Kidney epithelial cell (primary cell): ENCODE measurements at places on chromosomes 2 and 18.

DNA sequence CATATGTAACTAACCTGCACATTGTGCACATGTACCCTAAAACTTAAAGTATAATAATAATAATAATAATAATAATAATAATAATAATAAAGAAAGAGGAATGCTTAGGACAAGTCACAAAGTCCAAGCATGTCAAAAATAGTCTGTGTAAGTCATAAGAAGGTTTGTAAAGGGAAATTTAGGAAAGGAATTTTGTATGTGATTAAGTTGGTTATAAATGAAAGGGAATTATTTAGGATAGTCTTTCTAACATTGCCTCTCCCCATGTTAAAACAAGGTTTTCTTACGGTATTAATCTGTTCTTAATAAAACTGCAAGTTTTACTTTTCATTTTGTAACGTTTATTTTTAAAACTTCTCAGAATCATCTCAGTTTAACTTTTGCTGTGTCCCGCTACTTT is 62.8 kb downstream of the SESTD1 start:
- no peak for DNase-seq

- no peak for DNase-seq
These were observed 275.5 kb downstream of the SS18 start for GRCh38 chr18:25814841-25815458.

DNA sequence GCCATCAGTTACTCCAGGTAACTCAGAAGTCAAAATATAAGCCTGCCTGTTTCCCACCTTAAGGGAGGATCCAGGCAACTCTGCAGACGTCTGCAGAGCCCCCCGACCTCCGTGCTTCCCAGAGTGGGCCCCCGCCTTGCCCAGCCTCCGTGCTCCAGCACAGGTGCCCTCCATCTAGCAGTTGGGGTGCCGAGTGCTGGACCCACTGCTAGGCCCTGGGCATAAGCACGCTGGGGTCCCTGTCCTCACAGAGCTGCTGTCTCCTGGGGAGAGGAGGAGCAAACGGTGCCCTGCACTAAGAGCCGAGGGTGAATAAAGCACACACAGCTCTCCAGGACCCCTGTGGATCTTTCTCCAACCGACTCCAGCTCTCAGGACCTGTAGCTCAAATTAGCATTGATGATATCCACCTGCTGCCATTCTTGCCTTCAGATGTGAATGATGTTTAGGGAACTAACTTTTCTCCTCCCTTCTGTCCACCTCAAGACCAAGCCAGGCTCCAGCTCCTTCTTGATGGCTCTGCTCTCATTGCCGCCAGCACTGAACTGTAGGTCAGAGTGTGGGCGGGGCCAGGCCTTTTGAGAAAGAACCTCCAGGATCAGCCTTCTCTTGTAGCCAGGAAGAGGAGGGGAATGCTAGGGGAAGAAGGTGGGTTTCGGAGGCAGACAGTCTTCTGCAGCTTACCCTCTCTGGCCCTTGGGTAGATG is 121.2 kb downstream of the SMAD7 start:
- DNase-seq = no peak

DNA sequence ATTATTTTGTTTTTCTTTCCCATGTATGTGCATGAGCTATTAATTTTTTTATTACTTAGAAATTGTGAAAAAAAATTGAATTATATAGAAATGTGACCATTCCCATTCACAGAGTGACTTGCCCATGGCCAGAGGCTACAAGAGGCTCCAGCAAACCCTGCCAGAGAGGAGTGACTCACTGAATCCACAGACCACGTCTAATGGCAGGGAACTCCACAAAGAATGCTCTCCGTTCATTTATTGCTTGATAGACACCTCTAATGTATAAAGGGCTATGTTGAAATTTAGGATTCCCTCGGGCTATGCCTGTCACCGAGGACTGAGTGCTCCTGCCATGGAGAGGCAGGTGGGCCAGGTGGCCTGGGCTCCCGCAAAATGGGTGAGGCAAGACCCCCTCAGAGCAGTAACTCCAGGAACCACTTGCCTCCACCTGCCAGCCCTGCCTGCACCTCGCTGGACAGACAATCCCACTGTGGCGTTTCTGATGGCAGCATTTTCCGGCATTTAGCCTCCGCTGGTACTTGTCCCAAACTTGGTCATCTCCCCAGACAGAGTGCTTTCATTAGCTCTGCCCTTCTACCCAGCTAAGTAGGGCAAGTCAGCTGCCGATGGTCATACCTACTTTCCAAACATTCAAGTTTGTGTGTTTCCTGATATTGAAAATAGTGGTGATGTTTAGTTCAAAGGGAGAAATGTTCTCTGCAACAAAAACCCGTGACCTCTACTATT is 200.3 kb downstream of the PRKCE start:
- peak; percentile 45 for DNase-seq

GRCh38 chr18:74377776-74378175 is 62.1 kb downstream of the C18orf63 start:
- no peak for DNase-seq

- DNase-seq = no peak
These were observed 13.5 kb upstream of the EPAS1 start for GRCh38 chr2:46283693-46284092.

DNA sequence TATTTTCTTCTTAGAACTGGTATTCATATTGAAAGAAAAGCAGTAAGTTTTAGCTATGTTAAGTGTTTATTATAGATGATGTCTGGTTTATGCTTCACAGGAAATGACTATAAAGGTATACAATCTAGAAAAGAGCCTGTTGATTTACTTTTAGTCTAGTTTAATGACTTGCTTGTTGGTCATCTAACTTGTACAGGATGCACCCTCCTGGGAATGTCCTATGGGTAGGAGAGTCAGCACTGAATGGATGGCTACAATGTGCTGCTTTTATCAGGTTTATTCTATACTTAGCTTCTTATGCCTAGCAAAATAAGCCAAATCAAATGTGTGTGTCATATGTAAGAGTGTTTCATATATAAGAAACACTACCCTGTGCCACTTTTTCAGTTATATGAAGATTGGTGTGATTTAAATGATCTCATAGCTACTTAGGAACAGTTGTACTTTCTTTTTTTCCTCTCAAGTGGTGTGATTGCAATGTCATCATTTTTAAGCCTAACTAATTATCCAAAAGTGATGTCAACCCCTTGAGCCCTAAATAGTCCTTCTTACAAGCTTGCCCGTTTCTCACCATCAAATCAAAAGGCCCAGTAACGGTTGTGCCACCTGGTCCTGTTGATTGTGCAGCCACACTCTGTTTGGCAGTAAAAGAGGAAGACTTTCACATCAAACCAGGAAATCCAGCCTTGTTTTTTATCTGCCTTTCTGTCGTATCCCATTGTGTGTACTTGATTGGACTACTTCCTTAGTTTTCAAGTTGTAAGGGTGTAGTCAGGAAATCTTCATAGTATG is 176.0 kb downstream of the DIS3L2 start:
- no peak for DNase-seq

GRCh38 chr2:74146929-74147726 is 584 bp downstream of the BOLA3 start:
- no peak for DNase-seq

- no peak for DNase-seq
These were observed 29.0 kb downstream of the SLC1A4 start for GRCh38 chr2:65018141-65018582.

GRCh38 chr2:85811180-85812093 is 57.6 kb downstream of the ATOH8 start:
- no peak for DNase-seq

DNA sequence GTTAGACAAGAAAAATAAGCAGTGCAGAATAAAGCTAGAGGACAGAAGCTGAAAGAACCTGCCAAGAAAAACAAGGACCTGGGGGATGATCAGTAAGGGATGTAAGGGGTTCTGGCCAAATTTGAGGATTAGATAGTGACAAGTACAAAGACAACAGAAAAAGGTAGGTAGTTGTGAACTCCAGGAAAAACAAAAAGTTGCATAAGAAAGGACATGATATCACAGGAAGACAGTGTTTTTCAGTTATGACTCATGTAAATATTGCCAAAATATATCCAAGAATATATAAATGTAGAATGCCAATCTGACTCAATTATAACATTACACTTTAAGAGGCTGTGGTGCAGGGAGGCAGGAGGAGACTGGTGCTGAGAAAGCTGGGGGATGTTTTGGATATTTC is 209.8 kb upstream of the SH3BP4 start:
- DNase-seq = no peak

GRCh38 chr2:61165946-61166345 is 4.0 kb downstream of the C2orf74 start:
- DNase-seq = no peak

DNA sequence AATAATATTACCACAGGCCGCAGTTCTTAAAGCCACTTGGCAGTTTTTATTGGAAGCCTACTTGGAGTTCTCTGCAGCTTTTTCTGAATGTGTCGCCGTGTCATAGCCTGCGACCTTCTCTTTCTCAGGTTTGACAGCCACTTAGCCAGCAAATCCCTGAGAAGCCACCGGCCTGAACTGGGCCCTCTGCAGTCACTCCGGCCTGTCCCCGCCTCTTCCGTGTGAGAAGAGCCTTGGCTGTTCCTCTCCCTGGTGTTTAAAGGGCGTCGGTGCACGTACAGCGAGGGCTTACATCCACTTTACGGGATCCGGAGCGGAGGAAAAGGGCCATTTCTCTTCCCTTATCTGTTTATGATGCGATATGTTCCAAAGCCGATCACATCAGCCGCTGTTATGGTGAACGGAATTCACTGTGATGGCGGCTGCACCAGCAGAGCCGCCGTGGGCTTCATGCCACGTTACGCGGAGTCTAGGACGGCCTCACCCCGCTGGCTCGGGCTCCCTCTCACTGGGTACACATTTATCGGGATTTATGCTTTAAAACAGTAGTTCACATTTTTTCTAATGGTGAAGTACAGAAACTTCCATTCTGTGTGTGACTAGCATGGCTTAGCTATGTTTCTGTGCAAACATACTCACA is 66.8 kb downstream of the GBX2 start:
- no peak for DNase-seq

GRCh38 chr2:203586206-203586605 is 51.1 kb upstream of the RAPH1 start:
- DNase-seq = no peak

- DNase-seq = no peak
These were observed 54.5 kb downstream of the COL6A3 start for GRCh38 chr2:237359518-237359840.

DNA sequence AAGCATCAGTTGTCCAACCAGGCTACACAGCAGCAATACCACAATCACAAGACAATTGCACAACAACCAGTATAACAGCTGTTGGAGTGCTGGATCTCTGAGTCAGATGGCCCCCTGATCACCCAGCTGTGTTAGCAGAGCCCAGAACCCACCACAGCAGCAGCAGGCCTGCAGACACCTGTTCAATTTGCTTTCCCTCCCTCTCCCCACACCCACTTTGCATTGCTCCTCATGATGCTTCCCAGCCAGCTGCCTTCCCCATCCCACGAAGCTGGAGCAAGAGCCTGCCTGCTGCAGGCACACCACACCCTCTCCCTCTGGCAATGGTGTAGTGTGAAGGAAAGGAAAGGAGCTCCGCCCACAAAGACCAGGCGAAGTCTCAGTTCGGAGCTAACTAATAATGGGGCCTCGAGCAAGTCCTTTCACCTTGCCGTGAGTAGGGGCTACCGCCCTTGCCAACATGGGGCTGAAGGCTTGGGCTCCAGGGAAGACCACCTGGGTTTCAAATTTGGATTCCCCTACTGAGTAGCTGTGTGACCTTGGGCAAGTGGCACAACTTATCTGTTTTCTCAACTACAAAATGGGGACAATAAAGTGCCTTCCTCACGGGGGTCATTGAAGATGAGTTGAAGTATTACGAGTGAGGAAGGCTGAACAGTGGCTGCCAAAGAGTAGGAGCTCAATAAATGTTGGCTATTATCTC is 19.4 kb upstream of the ZBTB7C start:
- no peak for DNase-seq

DNA sequence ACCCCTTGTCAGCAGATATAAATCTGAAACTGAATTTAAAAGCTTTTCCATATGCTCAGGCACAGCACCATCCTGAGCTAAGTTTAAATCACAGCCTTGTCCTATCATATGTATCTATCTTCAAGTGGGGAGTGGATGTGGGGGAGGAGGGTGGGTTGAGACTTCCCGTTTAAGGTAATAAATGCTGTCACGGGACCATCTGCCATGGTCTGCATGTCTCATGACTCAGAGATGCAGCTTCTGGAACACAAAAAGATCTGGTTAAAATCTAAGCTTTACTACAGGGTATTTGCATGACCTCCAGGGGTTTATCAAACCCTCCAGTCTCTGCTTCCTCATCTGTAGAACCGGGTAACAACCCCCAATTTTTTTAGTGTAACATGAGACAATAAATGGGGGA is 377.7 kb upstream of the ST6GAL2 start:
- peak; percentile 34 for DNase-seq

DNA sequence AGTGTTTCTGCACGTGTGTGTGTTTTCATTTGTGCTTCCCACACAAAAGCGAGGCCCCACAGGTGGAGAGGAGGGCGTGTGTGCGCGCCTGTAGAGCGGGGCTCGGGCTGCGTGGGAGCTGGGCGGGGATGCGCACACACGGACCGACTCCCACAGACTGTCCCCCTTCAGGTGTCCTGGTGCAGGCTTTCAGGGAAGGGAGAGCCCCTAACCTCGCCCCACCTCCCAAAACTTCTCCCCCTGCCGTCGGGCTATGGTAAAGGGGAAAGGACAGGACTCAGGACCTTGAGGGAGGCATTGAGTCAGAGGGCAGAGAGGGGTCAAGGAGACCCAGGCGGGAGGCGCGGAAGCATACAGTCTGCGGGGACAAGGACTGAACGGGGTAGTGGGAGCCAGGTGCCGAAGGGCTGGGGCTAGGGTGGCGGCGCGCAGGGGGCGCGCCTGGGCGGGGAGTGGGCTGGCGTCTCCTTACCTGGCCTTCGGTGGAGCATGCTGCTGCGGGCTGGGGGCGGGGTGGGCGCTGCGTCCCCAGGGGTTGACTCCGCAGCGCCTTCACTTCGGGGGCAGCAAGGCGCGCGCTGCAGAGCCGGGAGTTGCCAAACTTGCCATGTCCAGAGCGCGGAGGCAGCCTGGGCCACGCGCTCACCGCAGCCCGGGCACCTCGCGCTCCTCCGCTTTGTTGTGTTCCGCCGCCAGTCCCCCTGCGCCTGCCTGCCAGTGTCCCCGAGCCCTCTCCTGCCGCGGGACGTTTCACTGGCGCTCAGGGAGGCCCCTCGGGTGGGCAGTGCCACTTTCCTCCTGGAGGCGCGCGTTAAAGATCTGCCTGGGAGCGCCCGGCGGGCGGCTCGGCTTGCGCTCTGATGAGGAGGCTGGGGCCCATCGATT is 302.0 kb downstream of the NCKAP5 start:
- DNase-seq = no peak

DNA sequence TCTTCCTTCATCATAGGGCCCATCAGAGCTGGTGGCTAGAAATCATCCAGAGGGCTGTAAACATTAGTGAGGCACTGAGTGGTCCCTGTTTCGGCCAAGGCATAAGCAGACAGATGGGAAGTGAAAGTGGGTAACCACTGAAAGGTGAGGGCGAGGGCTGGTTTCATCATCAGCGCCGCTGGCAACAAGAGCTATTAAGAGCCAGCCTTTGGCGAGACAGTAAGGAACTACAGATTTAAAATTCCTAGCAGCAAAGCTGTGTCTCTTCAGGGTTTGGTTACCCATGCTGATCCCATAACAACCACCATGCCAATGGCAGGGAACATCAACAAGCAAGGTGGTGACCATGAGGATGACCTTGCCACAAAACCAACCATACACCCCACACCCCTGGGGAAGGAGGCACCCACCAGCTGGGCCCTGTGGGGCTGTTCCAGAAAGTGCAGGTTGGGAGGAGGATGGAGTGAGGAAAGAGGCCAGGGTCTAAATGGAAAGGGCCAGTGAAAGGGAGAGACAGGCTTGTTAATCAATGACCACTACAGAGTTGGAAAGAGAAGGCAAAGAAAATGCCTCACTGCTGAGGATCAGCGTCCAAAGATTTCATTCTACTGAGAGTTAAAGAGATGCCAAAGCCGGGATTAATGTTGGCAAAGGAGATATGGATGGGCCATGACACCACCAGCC is 9.0 kb upstream of the SLC20A1 start:
- DNase-seq = no peak

GRCh38 chr2:180360283-180360618 is 353.2 kb upstream of the CWC22 start:
- DNase-seq = no peak
